ENCODE measurements at places on chromosomes 7 and 10.

GRCh38 chr10:100829097-100829870 is 83.5 kb upstream of the SLF2 start:
- no peak overlapping the region for H3K27ac ChIP-seq
- no peak for DNase-seq

DNA sequence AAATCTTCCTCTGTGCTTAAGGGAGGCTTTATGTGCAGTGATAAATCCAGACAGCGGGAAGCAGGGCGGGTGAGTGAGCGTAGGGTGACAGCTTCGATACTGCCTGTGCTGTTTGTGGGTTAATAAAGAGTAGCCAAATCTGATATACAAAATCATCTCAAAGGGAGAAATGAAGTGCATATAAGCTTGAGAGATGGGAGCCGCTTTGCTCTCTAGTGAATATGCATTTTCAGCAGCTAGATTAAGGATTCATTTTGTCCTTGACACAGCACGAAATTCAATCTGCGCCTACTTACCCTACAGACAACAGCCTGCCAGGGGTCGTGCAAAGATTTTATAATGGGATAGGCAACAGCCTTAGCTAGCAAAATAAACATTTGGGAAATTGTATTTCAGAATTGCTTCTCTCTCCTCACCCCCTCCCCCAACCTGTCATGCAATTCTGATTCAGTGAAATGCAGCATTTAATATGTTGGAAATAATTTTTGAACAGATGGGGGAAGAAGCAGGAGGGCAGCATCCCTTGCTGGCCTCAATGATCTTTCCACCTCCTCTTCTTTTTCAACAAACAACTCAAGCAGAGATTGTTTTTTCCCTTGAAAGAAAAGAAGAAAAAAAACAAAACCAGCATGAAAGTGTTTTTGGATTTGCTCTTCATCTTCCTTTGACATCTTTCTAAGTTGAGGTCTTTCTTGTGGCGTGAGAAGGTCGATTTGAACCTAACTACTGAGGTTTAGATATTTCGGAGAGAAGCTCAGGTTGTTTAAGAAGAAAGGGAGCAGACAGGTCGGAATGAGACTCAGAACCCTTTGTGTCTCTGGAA is 117.9 kb downstream of the AOAH start:
- DNase-seq, result no peak
- H3K36me3 ChIP-seq, result no peaks in the 10 kb centered on the region
- peaks cover 35% of the 10 kb centered on the region for H3K4me1 ChIP-seq

DNA sequence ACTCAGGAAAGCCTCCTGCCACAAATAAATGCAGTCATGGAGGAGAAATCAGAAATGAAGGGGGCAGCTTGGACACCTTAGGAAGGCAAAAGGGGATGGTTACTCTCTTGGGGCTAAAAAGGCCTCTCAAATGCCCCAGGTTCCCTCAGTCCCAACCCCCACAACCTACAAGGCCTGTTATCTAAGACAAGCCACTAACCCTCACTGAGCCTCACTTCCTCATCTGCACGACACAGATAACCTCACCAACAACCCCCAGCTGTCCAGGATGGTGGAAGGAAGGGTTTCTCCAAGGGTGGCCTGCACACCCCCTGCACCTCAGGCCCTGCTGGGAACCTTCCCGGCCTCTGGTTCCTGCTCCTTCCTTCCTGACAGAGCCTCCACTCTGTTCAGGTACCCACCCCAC is 29.2 kb downstream of the SORBS1 start:
- H3K4me3 ChIP-seq, result no peak overlapping the region
- H3K27me3 ChIP-seq, result no peaks in the 10 kb centered on the region
- peaks cover 19% of the 10 kb centered on the region for H3K4me1 ChIP-seq
- H3K36me3 ChIP-seq, result no peaks in the 10 kb centered on the region
- H3K27ac ChIP-seq, result no peak overlapping the region

DNA sequence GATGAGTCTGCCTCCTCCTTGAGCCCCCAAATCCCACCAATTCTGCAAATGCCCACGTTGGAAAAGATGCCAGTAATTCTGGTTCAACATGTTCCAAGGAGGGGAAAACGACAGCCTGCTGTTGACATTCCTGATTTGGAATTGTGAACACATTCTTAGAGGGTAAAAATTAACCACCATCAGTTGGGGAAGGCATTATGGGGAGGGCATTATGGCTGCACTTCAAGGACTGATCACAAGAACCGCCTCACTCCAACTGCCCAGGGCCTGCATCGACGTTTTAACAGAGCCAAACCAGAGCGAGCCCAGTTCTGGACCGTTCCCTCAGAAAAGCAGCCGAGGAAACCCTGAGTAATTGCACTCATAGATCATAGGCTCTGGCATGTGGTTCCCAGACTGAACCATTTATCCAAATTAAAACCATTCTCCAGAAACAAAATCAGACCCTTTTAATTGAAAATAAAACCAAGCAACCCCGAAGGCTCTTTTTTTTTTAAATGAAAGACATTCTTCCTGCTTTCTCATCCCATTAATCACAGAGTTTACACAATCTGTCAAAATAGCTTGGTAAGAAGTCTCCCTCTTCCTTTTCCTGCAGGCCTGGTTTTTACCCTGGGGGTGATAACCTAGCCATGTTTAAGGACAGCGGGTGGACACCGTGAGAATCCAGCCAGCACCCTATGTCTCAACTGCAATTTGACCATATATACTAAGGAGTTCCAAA is 8.0 kb downstream of the TNS3 start:
- H3K27me3 ChIP-seq, result no peaks in the 10 kb centered on the region
- peak overlapping the region; percentile 97 for H3K27ac ChIP-seq
- peaks cover 89% of the 10 kb centered on the region for H3K4me1 ChIP-seq
- DNase-seq, result no peak
- peaks cover 5% of the 10 kb centered on the region for H3K36me3 ChIP-seq
- H3K4me3 ChIP-seq, result peak overlapping the region; percentile 45

DNA sequence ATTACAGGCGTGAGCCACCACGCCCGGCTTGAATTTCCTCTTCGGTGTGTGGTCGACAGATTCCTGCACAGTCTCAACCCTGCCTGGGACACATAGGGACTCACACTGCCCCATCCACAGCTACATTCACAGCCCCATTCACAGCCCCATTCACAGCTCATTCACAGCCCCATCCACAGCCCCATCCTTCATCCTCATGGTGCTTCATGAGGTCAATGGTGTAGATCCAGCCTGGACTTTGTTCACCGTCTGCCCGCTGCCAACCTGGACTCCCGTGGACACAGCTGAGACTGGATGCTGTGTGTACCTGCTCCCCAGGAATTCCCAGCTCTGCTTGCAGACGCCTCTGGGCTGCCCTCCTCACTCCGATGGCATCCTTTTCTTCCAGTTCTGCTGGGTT is 5.2 kb downstream of the IDI2 start:
- no peaks in the 10 kb centered on the region for H3K4me1 ChIP-seq
- H3K27me3 ChIP-seq, result no peaks in the 10 kb centered on the region
- no peak overlapping the region for H3K4me3 ChIP-seq
- H3K36me3 ChIP-seq, result peaks cover 33% of the 10 kb centered on the region
- no peak for DNase-seq

DNA sequence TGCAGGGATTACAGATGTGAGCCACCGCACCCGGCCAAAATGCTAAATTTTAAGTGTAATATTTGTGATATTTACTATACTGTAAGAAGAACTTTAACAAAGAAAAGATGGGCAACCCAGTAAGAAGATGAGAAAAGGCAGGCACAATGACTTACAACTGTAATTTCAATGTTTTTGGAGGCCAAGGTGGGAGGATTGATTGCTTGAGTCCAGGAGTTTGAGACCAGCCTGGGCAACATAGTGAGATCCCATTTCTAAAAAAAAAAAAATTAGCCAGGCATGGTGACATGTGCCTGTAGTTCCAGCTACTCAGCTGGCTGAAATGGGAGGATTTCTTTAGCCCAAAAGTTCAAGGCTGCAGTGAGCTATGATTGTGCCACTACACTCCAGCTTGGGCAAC is 11.7 kb upstream of the GATAD1 start:
- H3K27ac ChIP-seq, result no peak overlapping the region
- no peaks in the 10 kb centered on the region for H3K36me3 ChIP-seq
- H3K27me3 ChIP-seq, result peaks cover 15% of the 10 kb centered on the region
- no peak for DNase-seq

DNA sequence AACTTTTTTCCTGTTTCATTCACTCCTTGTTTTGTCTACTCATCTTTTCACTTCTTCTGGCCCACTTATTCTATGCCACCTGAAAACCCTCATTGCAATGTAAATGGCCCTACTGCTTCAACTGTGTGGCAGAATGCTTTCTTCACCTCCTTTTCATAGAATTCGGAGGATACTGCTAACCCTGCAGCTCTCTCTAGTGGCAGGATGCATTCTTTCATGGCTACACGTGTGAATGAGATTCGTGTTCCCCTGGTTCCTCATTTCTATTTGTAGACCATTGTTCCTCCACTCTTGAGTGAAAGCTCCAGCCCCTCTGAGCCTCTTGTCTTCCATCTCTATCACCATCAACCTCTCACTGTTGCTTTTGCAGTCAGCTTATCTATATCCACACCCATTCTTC is 20.9 kb upstream of the CYP26C1 start:
- no peak for DNase-seq
- no peaks in the 10 kb centered on the region for H3K36me3 ChIP-seq
- H3K4me1 ChIP-seq, result peaks cover 11% of the 10 kb centered on the region
- H3K4me3 ChIP-seq, result no peak overlapping the region

DNA sequence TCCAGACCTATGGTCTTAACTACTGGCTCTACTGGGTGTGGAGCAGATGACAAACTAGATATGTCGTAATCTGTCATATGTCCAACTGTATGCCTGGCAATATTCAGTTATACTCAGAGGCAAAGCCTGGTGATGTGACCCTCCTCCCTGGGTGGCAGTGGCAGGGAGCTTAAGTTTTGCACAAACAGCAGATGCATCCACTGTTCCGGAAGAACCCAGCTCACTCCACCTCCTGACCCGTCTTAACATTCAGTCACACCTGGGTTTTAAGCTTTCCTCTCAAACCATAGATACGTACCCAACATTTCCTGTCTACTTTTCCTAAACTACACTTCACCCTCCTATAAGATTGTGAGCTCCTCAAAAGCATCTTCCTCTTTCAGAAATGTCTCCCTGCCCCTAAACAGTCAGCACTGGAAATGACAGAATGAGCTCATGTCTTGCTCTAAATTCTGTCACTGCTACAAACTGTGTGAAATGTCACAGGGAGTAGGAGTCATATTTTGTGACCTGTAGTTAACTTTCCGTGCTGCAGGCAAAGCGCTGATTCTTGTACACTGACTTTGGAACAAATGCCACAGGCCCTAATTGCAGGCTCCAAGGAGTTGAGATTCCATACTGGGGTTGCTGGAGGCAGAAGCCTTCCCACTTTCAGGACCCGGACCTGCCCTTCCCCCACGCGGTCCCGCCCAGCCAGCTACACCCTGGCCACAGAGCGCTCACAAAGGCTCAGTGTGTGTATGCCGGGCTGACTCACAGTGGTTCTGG is 23.9 kb downstream of the SCD start:
- peak overlapping the region; percentile 28 for H3K4me3 ChIP-seq
- no peaks in the 10 kb centered on the region for H3K36me3 ChIP-seq
- H3K27me3 ChIP-seq, result no peaks in the 10 kb centered on the region
- H3K4me1 ChIP-seq, result peaks cover 15% of the 10 kb centered on the region
- no peak for DNase-seq

Measured in mesothelial cell of epicardium (in vitro differentiated cells).